ENCODE measurements at places on chromosomes 2 and 18.

DNA sequence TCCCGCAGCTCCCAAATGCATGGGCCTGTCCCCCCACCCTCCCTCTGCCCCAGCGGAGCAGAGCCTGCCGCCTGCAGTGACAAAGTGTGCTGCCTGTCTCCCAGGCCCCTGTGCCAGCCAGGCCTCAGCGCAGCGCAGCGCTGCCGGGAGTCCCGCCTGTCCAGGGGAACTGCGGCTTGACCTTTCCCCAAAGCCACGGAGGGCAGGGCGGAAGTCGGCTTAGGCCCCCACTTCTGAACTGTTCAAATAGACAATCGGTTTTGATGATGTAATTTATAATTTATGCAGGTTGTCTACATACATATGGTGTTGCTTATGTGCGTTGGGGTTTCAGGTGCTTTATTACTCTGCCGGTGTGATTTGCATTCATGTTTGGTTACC, 7.1 kb downstream of the GBX2 start:
- H3K27ac ChIP-seq = no peak overlapping the region
- H3K36me3 ChIP-seq = no peaks in the 10 kb centered on the region
- peaks cover 10% of the 10 kb centered on the region for H3K4me1 ChIP-seq

DNA sequence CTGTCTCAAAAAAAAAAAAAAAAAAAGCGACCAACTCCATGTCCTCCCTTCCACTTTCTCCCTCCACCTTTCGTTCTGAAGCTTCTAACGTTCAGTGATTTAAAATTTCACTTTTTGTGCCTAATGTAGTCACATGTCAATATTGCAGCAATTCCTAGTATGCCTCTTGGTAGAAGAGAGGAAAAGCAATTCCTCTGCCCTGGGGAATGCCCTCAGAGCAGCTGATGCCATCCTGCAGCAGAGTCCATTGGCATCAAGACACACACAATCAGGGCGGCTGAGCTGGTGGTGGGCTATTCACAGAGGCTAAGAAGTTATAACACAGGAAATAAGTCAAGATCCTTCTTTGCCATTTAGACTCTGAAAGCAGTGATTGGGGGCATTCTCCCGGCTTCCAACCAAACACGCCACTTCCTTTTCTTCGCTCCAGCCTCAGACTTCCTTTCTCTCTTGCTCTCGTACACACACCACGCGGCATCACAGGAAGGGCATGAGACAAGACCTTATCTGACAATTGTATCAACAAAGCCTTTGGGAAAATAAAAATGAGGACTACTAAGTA, 71.9 kb downstream of the MOGAT1 start:
- no peak overlapping the region for H3K4me3 ChIP-seq
- no peak overlapping the region for H3K27ac ChIP-seq
- DNase-seq = no peak
- H3K27me3 ChIP-seq = no peaks in the 10 kb centered on the region
- H3K36me3 ChIP-seq = no peaks in the 10 kb centered on the region

DNA sequence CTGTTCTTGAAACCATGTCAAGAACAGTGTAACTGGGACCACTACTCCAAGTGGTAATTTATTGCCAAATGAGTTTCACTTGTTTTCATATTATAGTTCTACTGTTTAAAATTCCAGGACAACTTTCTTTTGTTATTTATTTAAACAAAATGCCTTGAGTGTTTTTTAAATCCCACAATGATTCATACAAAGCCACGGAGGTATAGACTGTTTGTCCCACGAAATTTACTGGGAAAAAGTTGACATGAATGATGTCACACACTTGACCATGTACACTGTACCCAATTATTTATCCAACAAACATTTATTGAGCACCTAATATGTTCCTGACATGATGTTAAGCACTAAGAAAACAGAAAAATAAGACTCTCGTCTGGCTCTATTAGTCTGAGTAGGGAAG, 243.9 kb upstream of the SIX2 start:
- no peaks in the 10 kb centered on the region for H3K36me3 ChIP-seq
- no peak overlapping the region for H3K27ac ChIP-seq
- H3K4me1 ChIP-seq = no peaks in the 10 kb centered on the region
- no peak for DNase-seq
- H3K4me3 ChIP-seq = no peak overlapping the region

DNA sequence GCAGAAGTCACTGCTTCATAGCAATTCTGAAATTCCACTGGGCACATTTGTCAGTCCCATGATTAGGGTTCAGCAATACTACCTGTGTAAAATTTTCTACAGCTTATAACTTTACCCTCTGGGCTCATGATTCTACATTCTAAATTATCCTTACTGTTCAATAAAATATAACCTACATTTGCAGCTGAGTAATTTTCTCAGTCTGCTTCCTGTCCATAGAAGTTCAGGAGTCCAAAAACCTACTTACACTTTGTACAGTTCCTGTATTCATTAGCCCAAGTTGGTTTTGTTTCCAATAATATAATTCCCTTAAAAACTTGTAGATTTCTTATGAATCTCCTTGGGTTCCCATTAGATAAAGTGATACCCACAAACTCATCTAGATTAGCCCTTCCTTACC, 295.3 kb downstream of the SP3 start:
- no peaks in the 10 kb centered on the region for H3K36me3 ChIP-seq
- no peak overlapping the region for H3K4me3 ChIP-seq
- no peak for DNase-seq
- no peaks in the 10 kb centered on the region for H3K4me1 ChIP-seq
- peaks cover 2% of the 10 kb centered on the region for H3K27me3 ChIP-seq

DNA sequence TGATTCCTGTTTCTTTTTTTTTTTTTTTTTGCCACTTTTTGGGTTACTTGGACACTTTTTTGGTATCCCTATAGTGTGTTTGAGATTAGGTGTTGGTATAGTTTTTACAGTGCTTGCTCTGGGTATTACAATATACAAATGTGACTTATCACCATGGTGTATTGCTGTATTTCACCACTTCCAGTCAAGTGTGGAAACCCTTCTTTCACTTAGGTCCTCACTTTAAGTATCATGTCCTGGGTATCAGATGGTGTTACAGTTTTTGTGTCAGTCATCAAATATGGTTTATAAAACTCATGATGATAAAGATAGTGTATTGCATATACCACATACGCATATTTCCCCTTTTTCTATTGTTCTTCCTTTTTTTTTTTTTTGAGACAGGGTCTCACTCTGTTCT, 1.8 kb downstream of the ATP9B start:
- H3K4me3 ChIP-seq = peak overlapping the region; percentile 90
- H3K36me3 ChIP-seq = peaks cover 8% of the 10 kb centered on the region
- peaks cover 33% of the 10 kb centered on the region for H3K27me3 ChIP-seq
- DNase-seq = no peak
- H3K4me1 ChIP-seq = peaks cover 77% of the 10 kb centered on the region

GRCh38 chr2:120421830-120422175, 75.9 kb downstream of the INHBB start:
- H3K27me3 ChIP-seq = peaks cover 3% of the 10 kb centered on the region
- no peaks in the 10 kb centered on the region for H3K36me3 ChIP-seq
- no peak for DNase-seq

GRCh38 chr2:168030862-168031624, 216.4 kb downstream of the STK39 start:
- H3K27ac ChIP-seq = no peak overlapping the region
- no peaks in the 10 kb centered on the region for H3K27me3 ChIP-seq
- H3K4me3 ChIP-seq = no peak overlapping the region
- peaks cover 8% of the 10 kb centered on the region for H3K4me1 ChIP-seq

DNA sequence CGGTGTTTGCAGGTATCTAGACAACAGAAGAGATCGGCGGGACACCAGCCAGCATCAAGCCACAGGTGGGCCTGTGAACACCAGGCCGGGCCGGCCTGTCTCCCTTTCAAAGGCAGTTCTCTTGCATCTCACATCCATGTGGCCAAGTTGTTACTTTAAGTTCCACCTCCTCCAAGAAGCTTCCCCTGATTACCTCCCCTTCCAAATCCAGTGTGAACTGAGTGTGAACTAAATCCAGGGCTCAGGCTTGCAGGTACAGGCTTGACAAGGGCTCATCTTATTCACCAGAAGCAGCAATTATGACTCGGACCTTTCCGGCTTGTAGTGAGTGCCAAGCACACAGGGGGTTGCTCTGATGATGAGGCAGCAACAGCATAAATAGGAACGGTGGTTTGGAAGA, 3.9 kb downstream of the CRACDL start:
- peaks cover 15% of the 10 kb centered on the region for H3K27me3 ChIP-seq
- no peak overlapping the region for H3K27ac ChIP-seq
- no peak overlapping the region for H3K4me3 ChIP-seq
- peaks cover 3% of the 10 kb centered on the region for H3K4me1 ChIP-seq
- H3K36me3 ChIP-seq = no peaks in the 10 kb centered on the region
- no peak for DNase-seq

GRCh38 chr18:76354348-76354747, 140.7 kb downstream of the ZNF516 start:
- H3K27ac ChIP-seq = no peak overlapping the region
- no peak overlapping the region for H3K4me3 ChIP-seq
- peaks cover 1% of the 10 kb centered on the region for H3K4me1 ChIP-seq

- peaks cover 4% of the 10 kb centered on the region for H3K36me3 ChIP-seq
- H3K27ac ChIP-seq = peak overlapping the region; percentile 53
- peak overlapping the region; percentile 65 for H3K4me3 ChIP-seq
- peak; percentile 76 for DNase-seq
These were observed 2.2 kb upstream of the ERMN start for GRCh38 chr2:157327621-157328500.

GRCh38 chr2:54960164-54960563, 90.1 kb downstream of the RTN4 start:
- H3K27me3 ChIP-seq = no peaks in the 10 kb centered on the region
- DNase-seq = no peak
- peaks cover 8% of the 10 kb centered on the region for H3K36me3 ChIP-seq
- H3K4me1 ChIP-seq = peaks cover 42% of the 10 kb centered on the region

GRCh38 chr2:178478439-178479274, at the start of gene FKBP7:
FKBP7 (minus strand) TSS chr2:178478600; CDS start chr2:178478499, 101 bp downstream.
- peaks cover 43% of the 10 kb centered on the region for H3K4me1 ChIP-seq
- peak within 1 kb of the TSS; percentile 99 for H3K4me3 ChIP-seq
- H3K27me3 ChIP-seq = peaks cover 8% of the 10 kb centered on the region
- no peaks in the 10 kb centered on the region for H3K36me3 ChIP-seq
- H3K27ac ChIP-seq = peak within 1 kb of the TSS; percentile 99

DNA sequence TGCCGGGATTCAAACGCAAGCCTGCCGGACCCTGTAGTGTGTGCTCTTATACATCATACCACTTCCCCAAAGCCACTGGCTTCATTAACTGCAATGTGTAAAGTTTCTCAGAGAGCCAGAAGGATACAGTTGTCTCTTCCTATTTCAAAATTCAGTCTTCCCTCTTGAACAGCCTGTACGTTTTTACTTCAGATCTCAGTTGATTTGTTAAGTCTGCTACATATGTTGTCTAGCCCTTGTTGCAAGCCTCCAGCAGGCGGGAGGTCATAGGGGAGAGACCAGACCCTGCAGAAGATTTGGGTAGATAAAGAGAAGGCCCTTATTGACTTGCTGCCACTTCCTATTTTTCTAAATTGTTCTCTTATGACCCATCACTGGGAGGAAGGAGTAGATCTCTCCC, 56.2 kb downstream of the ARHGEF33 start:
- H3K27me3 ChIP-seq = peaks cover 3% of the 10 kb centered on the region
- no peak overlapping the region for H3K4me3 ChIP-seq
- H3K36me3 ChIP-seq = no peaks in the 10 kb centered on the region
- H3K4me1 ChIP-seq = no peaks in the 10 kb centered on the region
- DNase-seq = no peak

GRCh38 chr2:219627103-219628100, at the start of gene SLC4A3:
SLC4A3 (plus strand) TSS chr2:219627630; CDS start chr2:219627993, 363 bp downstream.
- H3K27ac ChIP-seq = no peak within 1 kb of the TSS
- no peaks in the 10 kb centered on the region for H3K36me3 ChIP-seq
- DNase-seq = peak; percentile 7
- H3K4me1 ChIP-seq = peaks cover 7% of the 10 kb centered on the region

- DNase-seq = no peak
- no peak overlapping the region for H3K27ac ChIP-seq
- peaks cover 13% of the 10 kb centered on the region for H3K4me1 ChIP-seq
- H3K36me3 ChIP-seq = peaks cover 36% of the 10 kb centered on the region
These were observed 4.8 kb downstream of the SSB start for GRCh38 chr2:169803480-169803879.

DNA sequence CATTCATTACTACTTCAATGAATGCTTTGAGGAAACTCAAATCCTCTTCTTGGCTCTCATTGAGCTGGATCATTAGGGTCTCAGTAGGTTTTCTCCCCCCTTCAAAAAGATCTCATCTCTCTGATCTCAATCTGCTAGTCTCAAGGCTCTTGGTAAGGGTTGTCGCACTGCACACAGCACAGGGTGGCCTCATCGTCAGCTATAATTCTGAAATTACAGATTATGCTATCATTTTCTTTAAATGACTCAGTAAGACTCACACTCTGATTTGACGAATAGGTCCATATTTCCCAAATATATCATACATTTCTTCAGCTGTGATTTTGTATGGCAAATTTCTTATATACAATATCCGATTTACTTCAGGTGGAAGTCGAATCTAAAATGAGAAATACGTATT, 2.3 kb downstream of the SF3B6 start:
- no peak for DNase-seq
- peak overlapping the region; percentile 34 for H3K27ac ChIP-seq
- H3K4me1 ChIP-seq = peaks cover 31% of the 10 kb centered on the region
- no peak overlapping the region for H3K4me3 ChIP-seq
- H3K27me3 ChIP-seq = peaks cover 4% of the 10 kb centered on the region
- no peaks in the 10 kb centered on the region for H3K36me3 ChIP-seq

DNA sequence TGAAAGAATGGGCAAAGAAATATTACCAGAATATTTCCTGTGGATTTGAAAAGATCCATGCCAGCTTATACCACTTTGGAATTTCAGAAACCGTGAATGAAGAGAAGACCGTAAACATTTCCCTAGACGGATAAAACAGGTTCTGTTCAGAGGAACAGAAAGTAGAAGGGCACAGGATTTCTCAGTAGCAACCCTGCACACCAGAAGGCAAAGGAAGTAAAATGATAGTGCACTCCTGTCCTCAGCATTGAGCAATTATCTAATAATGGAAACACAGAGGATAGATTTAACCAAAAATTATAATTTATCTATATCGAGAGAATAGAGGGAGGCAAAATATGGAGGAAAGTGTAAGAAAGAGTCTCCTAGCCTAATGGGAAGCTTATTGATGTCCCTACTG, 87.0 kb upstream of the ITGA6 start:
- H3K36me3 ChIP-seq = no peaks in the 10 kb centered on the region
- H3K27me3 ChIP-seq = peaks cover 2% of the 10 kb centered on the region
- peak overlapping the region; percentile 56 for H3K4me3 ChIP-seq
- DNase-seq = no peak
- H3K4me1 ChIP-seq = peaks cover 20% of the 10 kb centered on the region

DNA sequence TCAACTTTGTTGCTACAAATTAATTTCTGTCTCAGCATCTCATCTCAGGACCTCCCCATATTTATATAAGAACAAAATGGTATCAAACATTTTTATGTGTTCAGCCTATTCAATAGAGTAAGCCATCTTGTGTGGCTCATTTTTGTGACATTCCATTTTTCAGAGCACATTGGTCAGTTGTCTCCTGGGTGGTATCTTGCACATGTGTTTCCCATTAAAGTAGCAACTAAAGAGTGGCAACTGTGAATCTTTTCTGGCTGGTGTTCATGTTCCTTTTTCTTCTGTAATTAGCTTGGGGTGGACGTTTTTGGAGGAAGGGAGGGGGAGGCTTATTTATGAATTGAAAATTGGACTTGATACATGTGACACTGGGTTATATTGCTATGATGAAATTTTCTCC, 45.4 kb upstream of the EFEMP1 start:
- no peaks in the 10 kb centered on the region for H3K36me3 ChIP-seq
- H3K27ac ChIP-seq = no peak overlapping the region
- no peak overlapping the region for H3K4me3 ChIP-seq
- peaks cover 1% of the 10 kb centered on the region for H3K27me3 ChIP-seq
- no peak for DNase-seq

GRCh38 chr2:148548716-148549400, 95.7 kb upstream of the EPC2 start:
- H3K4me1 ChIP-seq = peaks cover 9% of the 10 kb centered on the region
- H3K4me3 ChIP-seq = no peak overlapping the region
- no peaks in the 10 kb centered on the region for H3K36me3 ChIP-seq
- no peak overlapping the region for H3K27ac ChIP-seq
